Stomach (tissue), 19 donors: ENCODE measurements at places on chromosomes 6 and 20. TPM values are rescaled to one million over a fixed set of nuclear protein-coding genes. Genes with fewer than 3 reads are reported as not detected.

DNA sequence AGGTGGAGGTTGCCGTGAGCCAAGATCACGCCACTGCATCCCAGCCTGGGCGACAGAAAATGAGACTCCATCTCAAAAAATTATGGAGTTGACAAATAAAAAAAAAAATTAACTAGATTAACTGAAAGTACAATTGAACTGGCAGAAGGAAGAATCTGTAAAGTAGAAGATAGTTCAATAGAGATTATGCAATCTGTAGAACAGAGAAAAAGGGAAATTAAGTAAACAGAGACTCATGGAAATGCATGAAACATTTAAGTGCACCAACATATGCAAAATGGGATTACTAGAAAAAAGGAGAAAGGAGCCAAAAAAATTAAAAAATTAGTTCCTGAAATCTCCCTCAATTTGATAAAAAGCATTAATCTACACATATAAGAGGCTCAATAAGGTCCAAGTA, 188.8 kb upstream of the KHDRBS2 start:
- DNase-seq: no peak

GRCh38 chr6:36290668-36291620, 21.1 kb downstream of the PNPLA1 start:
- no peak for DNase-seq

DNA sequence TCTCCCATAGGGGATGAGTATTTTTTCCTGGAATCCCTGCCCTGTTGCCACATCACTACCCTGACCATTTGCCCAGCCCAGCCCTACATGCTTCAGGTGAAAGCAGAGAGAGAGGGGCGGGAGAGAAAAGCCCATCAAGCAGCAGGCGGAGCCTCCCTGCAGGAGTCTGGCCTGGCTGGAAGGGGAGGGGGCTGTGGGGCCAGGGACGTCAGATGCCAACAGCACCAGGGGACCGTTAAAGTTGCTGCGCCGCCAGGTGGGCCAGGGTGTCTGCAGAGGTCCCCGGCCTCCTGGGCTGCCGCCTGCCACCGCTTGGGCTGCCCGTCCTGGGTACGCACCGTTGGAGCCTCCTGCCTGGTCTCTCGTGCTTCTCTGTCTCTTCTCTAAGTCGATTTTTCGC, 757 bp upstream of the R3HDML start:
- no peak for DNase-seq

DNA sequence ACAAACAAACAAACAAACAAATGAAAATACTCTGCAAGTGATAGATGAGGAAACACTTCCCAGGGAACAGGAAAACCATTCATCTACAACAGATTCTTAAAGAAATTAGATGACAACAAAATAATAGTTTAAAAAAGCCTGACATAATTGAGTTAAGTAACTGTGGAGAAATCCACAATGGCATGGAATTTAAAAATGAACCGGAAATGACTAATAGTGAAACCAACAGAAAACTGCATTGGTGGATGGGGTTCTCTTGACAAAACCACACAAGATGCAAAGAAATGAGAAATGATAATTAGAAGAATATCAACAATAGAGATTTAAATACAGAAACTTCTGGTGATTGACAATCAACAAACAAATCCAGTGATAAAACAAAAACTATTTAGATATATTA, 785.6 kb downstream of the QKI start:
- DNase-seq: no peak

GRCh38 chr6:33079580-33079979, 3.8 kb downstream of the HLA-DPB1 start:
- no peak for DNase-seq

The ID4 gene
- total RNA-seq: 86.5 TPM

The PDE10A gene
- 23.7 TPM for total RNA-seq

The RSPH4A gene
- under 0.01 TPM for total RNA-seq

The WFDC10B gene
- total RNA-seq: not detected
